ENCODE measurements at places on chromosomes 2 and 18.

DNA sequence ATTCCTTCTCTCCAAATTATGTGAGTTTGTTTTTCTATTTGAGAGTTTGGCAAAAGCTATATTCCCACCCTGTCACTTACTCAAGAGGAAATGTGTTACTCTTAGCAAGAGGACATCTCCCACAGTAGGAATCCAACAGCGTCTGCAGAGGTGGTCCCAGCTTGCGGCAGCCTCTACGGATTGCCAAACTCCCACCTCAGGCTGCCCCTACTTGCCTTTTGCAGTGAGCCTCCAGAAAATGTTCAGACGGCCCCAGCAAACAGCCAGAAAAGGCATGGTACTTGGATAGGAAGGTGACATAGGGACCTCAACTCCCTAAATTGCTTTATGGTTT lies 158.4 kb downstream of the SUCLG1 start:
- no peak for DNase-seq

GRCh38 chr18:54604211-54604610 lies 13.2 kb downstream of the DYNAP start:
- no peak for DNase-seq

- no peak for DNase-seq
These were observed 186.9 kb downstream of the GFPT1 start for GRCh38 chr2:69200107-69200520.

- no peak for DNase-seq
These were observed 23.9 kb upstream of the CCDC68 start for GRCh38 chr18:54983041-54983686.

DNA sequence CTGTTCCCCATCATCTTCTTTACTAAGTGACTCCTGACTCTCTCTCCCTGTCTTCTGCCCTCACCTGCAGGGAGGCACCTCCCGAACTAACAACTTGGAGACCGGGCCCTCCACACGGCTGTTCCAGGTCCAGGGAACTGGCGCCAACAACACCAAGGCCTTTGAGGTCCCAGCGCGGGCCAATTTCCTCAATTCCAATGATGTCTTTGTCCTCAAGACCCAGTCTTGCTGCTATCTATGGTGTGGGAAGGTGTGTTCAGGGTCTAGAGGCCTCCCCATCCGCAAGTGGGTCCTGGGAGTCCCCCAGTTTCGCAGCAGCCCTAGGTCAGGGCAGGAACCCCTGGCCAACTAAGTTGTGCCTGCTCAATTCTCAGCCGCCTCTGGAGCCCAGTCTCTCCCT lies 15.5 kb downstream of the VIL1 start:
- DNase-seq: no peak

- no peak for DNase-seq
These were observed 103.4 kb downstream of the CLIP4 start for GRCh38 chr2:29218550-29219125.

- DNase-seq: no peak
These were observed 568 bp upstream of the STK17B start for GRCh38 chr2:196171946-196172345.

- no peak for DNase-seq
These were observed 14.5 kb downstream of the NAB1 start for GRCh38 chr2:190663348-190663747.

GRCh38 chr2:107592280-107592624 lies 234.4 kb upstream of the RGPD4 start:
- no peak for DNase-seq

DNA sequence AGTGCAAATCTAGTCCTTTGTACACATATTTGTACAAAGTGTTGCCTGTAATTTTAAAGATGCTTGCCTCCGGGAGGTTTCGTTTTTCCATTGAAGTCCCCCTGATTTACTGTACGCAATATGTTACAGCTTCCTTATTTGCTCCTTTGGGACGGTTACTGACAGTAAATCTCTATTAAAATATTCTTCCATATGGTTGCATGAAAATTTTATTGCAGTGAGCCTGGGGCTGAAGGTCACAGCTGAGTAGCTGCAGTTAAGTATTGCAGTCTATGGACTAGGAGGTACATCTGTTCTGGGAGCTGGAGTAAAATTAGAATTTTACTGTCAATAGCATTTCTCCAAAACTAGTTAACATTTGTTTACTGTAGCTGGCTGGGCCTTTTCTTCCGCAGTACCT lies 119.2 kb downstream of the ETAA1 start:
- DNase-seq: no peak

- no peak for DNase-seq
These were observed 37.9 kb upstream of the ASB1 start for GRCh38 chr2:238388794-238389193.

GRCh38 chr2:153169609-153170008 lies 309.0 kb downstream of the RPRM start:
- no peak for DNase-seq

GRCh38 chr18:63311118-63312018 lies 8.2 kb downstream of the BCL2 start:
- no peak for DNase-seq

- DNase-seq: no peak
These were observed 1.2 kb downstream of the GPD2 start for GRCh38 chr2:156437272-156437930.

DNA sequence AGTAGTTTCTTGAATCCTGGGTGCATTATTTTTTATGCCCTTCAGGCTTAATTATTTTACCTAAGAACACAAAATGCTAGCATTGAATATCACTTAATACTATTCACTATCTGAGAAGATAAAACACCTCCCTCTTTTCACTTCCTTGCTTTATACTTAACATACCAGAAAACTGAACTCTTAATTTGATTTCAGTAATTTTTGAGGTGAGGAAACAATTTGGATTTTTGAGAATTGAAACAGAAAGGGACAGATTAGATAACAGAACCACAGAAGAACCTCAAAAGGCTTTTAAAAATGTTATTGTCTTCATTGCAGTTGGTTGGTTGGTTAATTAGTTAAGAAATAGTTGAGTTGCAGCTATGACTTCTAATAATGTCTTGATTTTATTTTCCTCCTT lies 69.5 kb downstream of the GPD2 start:
- DNase-seq: no peak

GRCh38 chr18:6785001-6785400 lies 55.5 kb downstream of the ARHGAP28 start:
- DNase-seq: no peak

DNA sequence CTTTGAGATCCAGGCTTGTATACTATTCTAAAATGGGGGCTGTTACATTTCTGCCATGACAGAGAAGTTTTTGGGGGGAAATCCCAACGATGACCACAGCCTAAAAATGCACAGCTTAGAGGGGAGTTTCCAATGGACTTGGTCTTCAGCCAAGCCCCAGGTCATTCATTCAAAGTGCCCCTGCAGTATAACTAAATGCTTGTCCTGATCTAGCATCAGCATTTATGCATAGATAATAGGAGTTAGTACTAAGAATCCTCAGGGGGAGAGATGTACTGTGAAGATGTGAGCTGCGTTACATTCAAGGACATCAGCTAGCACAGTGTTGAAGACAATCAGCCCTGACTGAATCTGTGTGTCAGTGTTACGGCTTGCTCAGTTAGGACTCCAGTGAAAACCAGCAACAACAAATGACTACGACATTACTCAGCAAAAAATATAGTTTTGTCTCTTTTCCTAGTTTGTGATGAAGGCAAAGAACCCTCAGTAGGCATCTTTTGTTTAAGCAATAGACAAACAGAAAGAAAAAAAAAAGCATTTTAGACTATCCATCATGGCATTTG lies 160.9 kb downstream of the ZEB2 start:
- no peak for DNase-seq

DNA sequence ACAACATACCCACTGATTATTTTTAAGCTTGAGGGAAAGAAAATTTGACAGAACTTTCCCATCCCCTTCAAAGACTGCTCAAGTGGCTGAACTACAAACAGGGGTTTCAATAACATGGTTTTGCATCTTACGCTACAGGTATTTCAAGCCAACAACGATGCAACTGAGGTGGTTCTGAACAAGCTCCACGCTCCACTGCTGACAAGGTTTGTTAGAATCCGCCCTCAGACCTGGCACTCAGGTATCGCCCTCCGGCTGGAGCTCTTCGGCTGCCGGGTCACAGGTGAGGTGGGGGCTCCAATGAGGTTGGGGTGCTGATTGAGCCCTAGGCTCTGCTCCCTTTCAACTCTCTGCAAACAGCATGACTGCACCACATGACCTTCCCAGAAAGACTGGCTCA lies 58.1 kb downstream of the NRP2 start:
- no peak for DNase-seq

- DNase-seq: no peak
These were observed 34.8 kb downstream of the METTL4 start for GRCh38 chr18:2536493-2536892.

- DNase-seq: no peak
These were observed 290.1 kb upstream of the HDAC4 start for GRCh38 chr2:239690651-239691631.

DNA sequence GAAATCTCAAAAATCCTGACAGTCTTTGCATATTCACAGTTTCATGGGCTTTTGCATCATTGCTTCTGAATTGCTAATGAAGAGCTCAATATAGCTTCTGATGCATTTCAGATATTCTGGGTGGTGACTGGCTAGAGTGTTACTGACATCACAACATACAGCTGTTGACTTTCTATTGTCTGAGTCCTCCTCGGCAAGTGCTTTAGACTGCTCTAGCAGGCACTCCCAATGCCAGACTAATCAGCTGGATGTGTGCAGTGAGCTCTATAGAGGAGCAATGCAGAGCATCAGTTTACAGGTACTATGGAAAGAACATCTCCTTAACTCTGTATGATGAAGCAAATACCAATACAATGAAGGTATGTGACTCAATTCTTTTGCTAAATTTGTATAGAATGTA lies 54.9 kb downstream of the R3HDM1 start:
- DNase-seq: no peak
